SHP77 (cell line): ENCODE measurements at places on chromosomes 1 and 21.

GRCh38 chr1:2567083-2567679 lies 11.0 kb downstream of the TNFRSF14 start:
- no peak for DNase-seq

GRCh38 chr1:183816110-183816509 lies 11.2 kb downstream of the RGL1 start:
- DNase-seq, result no peak

DNA sequence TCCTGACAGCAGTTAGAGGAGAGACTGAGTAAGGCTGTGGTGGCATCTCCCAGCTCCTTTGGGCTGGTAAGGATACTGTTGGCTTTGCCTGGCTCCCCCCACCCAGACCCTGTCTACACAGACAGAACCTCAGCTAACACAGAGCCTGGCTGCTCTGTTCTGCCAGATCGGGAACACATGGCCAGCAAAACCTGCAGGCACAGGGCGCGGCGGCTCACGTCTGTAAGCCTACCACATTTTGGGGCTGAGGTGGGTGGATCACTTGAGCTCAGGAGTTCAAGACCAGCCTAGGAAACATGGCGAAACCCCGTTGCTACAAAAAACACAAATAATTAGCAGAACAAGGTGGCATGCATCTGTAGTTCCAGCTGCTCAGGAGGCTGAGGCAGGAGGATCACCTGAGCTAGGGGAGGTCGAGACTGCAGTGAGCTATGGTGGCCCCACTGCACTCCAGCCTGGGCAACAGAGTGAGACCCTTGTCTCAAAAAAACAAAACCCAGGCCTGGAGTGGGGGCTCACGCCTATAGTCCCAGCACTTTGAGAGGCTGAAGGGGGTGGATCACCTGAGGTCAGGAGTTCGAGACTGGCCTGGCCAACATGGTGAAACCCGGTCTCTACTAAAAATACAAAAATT lies 6.7 kb downstream of the CSTB start:
- no peak for DNase-seq

DNA sequence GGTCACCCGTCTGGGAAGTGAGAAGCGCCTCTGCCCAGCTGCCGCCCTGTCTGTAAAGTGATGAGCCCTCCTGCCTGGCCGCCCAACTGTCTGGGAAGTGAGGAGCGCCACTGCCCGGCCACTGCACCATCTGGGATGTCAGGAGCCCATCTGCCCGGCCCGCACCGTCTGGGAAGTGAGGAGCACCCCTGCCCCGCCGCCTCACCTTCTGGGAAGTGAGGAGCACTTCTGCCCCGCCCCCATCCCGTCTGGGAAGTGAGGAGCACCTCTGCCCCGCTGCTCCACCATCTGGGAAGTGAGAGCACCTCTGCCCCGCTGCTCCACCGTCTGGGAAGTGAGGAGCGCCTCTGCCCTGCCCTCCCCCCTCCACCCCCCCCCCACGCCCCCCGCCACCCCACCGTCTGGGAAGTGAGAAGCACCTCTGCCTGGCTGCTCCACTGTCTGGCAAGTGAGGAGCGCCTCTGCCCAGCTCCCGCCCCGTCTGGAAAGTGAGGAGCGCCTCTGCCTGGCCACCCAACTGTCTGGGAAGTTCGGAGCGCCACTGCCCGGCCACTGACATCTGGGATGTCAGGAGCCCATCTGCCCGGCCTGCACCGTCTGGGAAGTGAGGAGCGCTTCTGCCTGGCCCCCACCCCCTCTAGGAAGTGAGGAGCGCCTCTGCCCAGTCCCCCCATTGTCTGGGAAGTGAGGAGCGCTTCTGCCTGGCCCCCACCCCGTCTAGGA lies 4.5 kb upstream of the ZZZ3 start:
- DNase-seq, result no peak

DNA sequence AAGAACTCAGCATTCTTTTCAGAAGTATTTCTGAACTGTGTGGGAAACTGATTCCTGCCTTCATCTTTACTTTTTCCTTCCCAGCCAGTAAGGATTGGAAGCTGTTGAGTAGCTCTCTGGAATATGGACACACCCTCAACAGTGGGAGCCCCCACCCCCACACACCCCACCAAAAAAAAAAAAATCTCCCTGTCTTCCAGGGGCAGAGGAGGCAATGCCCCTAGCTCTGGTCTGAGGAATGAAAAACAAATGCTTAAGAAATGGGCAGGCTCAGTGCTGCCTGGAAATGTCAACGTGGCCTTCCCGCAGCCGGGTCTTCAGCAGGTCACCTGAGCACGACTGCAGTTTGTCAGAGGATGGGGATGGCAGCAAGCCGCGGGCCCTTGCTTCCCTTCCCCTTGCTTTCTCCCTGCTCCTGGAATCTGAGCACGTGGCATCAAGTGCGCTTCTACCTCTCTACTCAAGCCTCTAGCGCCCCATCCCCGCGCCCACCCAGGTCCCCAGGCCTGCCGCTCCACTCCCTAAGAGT lies 479 bp downstream of the RGS16 start:
- DNase-seq, result no peak
